ENCODE measurements at places on chromosomes 12 and 14. TPM values are rescaled to one million over a fixed set of nuclear protein-coding genes. Genes with fewer than 3 reads are reported as not detected.

DNA sequence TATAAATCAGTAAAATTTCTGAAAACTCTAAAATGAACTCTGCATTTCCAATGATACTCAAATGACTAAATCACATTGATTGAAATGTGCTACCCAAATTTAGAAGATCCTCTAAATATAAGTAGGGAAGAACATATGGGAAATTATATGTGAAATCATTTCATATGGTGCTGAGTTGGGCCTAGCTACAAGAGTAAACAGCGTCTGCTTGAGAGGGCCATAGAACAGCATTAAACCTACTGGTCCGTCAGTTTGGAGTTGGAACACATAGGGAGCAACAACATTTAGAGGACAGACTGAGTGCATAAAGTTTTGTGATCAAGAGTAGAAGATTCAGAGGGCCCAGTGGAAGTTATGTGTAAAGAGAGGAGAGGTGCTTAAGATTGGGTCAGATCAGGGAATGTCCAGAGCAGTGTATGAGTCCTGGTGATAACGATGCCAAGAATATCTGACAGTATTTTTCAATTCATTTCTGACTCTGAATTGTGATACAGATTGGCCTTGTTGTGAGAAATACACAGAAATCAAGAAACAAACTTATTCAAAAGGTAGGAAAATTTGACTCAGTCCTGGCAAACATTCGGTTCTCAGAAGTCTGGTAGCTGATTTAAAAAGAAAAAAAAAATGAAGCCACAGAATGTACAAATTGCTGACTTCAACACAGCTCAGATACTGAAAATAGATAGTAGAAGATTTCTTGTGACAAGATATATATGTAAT is 362.2 kb downstream of the CCDC91 start:
- no peak for DNase-seq

GRCh38 chr12:32419520-32419960 is 20.2 kb downstream of the FGD4 start:
- DNase-seq: peak; percentile 64

- no peak for DNase-seq
These were observed 31.2 kb downstream of the DACT1 start for GRCh38 chr14:58668848-58669480.

DNA sequence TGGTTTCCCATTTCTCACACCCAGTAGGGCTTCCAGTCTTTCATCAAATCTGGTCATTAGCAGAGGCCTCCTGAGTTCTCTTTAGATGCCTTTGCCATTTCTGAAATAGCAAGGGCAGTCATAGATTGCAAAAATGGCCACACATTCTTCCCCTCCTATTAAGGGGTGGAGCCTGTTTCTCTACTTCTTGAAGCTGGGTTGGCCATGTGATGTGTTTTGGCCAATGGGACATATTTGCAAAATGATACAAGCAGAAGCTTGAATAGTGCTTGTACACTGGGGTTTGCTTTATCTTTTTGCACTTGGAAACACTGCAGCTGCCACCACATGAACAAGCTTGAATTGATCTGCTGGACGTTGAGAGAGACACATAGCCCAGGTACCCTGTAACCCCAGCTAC is 109.3 kb downstream of the VRK1 start:
- DNase-seq: no peak

GRCh38 chr14:35858521-35859209 is 32.5 kb downstream of the BRMS1L start:
- DNase-seq: peak; percentile 44

GRCh38 chr12:68263366-68263765 is 10.0 kb upstream of the IL22 start:
- DNase-seq: no peak

DNA sequence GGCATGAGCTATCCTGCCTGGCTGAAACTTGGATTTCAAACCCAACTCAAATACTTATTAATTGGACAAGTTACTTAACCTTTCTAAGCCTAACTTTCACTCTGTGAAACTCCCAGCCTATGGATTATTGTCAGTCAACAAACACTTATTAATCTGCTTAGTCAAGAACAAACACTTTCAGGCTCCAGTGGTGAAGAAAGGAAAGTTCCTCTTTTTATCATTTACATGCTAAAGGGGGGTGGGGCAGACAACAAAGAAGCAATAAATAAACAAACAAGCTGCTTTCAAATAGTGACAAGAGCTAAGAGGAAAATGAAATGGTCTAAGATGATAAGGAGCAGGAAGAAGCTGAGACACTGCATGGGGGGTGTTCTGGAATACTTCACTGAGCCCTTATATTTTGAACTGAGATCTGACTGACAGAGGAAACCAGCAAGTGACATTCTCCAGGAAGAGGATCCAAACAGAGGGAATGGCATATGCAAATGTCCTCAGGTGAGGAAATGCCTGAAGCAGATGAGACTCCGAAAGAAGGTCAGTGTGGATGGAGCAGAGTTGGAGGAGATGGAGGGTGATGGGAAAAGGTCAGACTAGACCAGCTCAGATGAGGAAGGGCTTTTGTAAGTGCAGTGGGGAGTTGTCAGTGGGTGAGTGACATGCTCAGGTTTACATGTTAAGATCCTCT is 259.6 kb downstream of the ITPR2 start:
- no peak for DNase-seq

DNA sequence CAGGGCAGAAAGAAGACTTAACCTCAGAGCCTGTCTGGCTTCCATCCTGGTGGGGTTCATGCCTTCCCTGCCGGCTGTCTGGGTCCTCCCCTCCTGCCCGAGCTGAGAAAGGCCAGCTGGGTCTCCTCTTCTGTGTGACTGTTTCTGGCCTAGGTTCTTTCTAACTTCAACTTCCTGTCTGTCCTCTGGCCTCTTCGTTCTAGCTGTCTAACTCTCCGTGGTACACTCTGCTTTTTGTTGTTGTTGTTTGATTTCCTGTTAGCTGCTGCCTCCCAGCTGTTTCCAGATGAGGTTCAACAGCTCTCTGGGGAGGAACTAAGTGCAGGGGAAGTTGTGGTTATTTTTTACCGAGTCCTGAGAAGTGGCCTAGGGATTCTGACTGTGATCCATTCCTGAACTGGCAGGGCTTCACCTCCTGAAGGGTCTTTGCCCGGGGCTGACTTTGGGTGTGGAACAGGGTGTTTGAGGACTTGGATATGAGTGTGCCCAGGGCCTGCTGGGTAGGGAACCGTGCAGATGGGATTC is 3.2 kb downstream of the MLXIP start:
- DNase-seq: peak; percentile 82

DNA sequence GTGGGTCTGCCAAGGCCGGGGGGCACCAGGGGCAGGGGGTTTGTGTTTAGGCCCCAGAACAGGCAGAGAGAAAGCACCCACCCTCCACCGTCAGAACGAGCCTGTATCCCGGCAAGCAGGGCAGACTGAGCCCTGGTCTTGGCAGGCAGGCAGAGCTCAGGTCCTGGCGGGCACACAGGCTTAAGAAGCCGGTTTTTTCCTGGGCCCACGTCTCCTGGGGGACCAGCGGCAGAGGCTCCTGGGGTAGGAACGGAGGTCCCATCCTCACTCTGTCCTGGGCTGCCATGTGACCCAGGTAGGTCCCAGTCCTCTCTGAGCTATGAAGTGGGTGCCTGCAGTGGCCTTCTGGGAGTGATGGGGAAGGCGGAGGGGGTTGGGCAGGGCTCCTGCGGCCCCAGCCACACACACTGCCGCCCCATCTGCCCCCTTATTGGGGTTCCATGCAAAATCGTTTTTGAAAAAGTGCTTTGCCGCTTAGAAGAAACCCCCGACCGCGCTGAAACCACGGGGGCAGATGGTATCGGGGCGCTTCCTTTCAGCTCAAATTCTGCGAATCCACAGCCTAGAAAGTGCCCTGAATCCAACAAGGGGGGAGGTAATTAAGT is 24.2 kb downstream of the SH2B3 start:
- no peak for DNase-seq

DNA sequence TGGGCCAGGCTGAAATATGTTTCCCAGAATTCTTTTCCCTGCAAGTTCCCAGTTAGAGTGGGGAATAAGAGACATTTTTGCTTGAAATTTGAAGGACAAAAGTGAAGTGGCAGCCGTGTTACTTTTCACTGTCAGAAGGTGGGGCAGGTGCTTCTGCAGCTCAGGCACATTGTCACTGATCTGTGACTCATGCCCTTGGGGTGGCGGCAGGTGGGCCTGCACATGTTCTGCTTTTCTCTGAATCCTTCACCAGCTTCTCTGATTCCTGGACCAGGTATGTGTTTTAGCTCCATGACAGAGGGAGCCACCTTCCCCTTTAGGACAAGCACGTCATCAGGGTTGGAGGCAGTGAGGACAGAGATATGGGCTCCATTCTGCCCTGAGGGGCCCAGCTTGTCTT is 11.7 kb upstream of the KCNA5 start:
- no peak for DNase-seq

DNA sequence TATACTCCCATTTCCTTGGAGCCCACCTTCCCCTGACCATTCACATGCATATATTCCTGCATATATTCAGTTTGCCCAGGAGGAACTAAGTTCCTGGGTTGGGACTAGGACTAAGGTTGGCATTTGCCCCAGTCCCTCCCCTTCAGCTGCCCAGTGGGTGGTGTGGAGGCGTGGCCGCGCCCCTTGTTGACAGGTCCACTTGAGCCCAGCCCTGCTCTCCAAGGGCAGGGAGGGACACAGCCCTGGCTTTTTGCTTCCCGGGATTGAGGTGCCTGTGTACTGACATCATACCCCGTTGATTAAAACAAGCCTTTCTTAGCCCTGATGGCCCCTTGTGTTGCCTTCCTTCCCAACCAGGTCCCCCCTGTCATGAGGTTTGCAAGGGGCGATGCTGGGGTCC is 7.3 kb downstream of the ERBB3 start:
- DNase-seq: no peak

DNA sequence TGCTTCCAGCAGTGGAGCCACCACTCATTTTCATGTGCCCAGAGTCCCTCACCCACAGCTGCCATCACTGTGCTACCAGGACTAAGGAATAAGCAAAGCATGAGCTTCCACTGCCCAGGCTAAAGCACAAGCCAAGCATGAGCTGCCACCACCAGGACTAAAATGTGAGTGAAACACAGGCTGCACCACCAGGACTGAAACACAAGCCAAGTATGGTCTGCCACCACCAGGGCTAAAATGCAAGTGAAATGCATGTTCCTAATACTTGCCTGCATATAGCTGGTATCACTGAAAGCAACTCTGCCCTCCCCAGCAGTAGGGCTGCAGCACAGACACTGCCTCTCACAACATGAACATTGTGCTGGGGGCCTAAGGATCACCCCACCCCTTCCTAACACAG is 30.0 kb downstream of the CEP83 start:
- DNase-seq: no peak

DNA sequence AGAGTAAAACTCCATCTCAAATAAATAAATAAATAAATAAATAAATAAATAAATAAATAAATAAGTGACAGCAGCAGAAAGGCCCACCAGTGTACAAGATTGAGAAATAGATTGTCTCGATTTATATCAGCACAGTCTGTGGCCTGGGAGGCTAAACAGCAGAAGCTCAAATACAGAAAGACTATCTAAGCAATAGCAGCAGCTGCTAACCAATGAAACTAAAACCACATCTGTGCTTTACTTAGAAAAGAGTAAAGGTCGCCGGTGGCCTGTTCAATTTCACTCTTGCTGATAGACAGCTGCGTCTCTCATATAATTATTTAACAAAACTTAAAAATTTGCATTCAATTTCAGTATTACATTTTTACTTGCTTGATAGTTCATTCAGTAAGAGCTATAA is 325.7 kb downstream of the CEP128 start:
- peak; percentile 39 for DNase-seq

DNA sequence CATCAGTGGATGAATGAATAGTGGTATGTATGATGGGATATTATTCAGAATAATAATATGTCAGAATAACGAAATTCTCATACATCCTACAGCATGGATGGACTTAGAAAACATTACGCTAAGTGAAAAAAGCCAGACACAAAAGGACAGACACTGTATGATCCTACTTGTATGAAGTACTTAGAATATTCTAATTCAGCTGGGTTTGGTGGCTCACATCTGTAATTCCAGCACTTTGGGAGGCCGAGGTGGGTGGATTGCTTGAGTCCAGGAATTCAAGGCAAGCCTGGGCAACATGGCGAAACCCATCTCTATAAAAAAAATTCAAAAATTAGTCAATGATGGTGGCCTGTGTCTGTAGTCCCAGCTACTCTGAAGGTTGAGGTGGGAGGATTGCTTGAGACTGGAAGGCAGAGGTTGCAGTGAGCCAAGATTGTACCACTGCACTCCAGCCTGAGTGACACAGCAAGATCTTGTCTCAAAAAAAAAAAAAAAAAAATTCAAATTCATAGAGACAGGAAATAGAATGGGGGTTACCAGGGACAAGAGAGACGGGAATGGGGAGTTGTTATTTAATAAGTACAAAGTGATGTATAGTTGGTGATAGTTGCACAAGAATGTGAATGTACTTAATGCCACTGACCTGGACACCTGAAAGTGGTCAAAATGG is 132.3 kb downstream of the CHST11 start:
- DNase-seq: no peak

GRCh38 chr14:99649643-99650042 is 4.7 kb downstream of the HHIPL1 start:
- no peak for DNase-seq

- DNase-seq: no peak
These were observed 74.7 kb downstream of the LLPH start for GRCh38 chr12:66055837-66056319.

- DNase-seq: no peak
These were observed 31.1 kb downstream of the PITPNM2 start for GRCh38 chr12:123119808-123120207.

DNA sequence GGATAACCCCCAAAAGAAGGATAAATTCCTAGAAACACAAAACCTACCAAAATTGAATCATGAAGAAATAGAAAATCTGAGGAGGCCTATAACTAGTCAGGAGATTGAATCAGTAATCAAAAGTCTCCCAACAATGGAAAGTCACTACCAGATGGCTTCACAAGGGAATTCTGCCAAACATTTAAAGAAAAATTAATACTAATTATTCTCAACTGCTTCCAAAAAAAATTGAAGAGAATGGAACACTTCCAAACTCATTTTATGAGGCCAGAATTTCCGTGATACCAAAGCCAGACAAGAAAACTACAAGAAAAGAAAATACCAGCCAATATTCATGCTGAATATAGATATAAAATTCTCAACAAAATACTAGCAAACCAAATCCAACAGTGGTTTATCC is 7.8 kb upstream of the ABCC9 start:
- DNase-seq: no peak

GRCh38 chr14:99737956-99738667 is 54.0 kb downstream of the CYP46A1 start:
- DNase-seq: no peak

The KCNC2 gene
- not detected for total RNA-seq

The PAX9 gene
- total RNA-seq: 0.38 TPM

The LHX5 gene
- total RNA-seq: not detected

The MMP17 gene
- total RNA-seq: 33.1 TPM

The SRGAP1 gene
- 3.7 TPM for total RNA-seq

The CYP27B1 gene
- 0.90 TPM for total RNA-seq

The FOXN4 gene
- not detected for total RNA-seq

The KIF5A gene
- total RNA-seq: not detected

The DNM1L gene
- 74.9 TPM for total RNA-seq

The CLEC7A gene
- not detected for total RNA-seq

The HOXC10 gene
- 7.5 TPM for total RNA-seq

The IL26 gene
- not detected for total RNA-seq

The GCH1 gene
- 0.51 TPM for total RNA-seq

The MDGA2 gene
- not detected for total RNA-seq

Measured in LHCN-M2 (cell line).